ENCODE measurements at places on chromosomes 11 and 22. TPM values are rescaled to one million over a fixed set of nuclear protein-coding genes. Genes with fewer than 3 reads are reported as not detected.

- DNase-seq, result no peak
Observed at GRCh38 chr11:14070896-14071295, 108.4 kb downstream of the SPON1 start.

DNA sequence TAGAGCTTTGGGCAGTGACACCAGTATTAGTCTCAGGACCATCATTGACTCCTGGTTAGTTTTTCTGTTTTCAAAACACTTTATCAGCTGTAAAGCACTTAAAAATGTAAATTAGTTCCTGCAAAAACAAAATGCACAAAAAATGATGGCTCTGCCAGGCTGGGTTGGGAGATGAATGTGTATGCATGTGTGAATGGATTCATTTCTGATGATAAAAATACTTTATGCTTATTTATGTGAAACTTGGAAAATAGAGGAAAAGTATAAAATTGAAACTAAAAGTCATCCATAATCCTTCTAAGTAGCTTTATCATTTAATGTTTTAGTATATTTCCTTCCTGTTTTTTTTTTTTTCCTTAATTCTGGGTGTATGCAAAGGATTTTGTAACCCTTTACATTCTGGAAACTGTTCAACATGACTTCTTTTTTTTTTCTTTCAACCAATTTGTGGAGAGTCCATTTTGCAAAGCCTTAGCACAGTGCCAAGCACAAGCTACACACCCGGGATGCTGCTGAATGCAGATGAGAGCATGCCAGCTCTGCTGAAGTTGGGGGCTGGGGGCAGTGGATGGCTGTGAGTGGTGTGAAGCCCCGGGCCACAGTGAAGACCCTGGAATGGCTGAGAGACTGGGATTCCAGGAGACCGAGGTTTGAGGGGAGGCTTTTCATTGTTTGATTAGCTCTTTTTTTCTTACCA lies 37.6 kb downstream of the PTPRJ start:
- DNase-seq, result no peak

DNA sequence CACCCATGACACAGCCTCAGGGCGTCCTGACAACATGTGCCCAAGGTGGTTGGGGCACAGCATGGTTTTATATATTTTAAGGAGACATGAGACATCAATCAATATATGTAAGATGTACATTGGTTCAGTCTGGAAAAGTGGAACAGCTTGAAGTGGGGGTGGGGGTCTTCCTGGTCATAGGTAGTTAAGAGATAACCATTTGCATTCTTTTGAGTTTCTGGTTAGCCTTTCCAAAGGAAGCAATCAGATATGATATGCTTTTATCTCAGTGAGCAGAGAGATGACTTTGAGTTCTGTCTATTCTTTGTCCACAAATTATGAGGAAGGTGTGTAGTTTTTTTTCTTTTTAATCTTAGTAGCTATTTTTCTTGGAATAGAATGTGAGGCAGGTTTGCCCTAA lies 10.1 kb upstream of the ANAPC15 start:
- no peak for DNase-seq

DNA sequence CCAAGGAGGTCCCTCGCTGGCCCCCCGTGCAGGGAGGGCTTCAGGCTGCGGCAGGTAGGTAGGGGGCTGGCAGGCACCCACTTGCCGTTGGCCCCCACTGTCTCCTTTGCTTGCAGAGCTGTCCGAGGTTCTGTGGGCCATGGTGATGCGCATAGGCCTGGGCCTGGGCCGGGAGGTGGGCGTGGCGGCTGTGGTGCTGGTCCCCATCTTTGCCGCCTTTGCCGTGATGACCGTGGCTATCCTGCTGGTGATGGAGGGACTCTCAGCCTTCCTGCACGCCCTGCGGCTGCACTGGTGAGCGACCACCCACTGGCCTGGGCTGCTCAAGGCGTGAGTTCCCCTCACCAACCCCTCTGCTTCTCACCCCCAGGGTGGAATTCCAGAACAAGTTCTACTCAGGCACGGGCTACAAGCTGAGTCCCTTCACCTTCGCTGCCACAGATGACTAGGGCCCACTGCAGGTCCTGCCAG lies 11.6 kb downstream of the TCIRG1 start:
- DNase-seq, result no peak

GRCh38 chr11:69380451-69380901 lies 86.5 kb downstream of the MYEOV start:
- no peak for DNase-seq

GRCh38 chr22:38850941-38851849 lies 7.4 kb upstream of the NPTXR start:
- no peak for DNase-seq

DNA sequence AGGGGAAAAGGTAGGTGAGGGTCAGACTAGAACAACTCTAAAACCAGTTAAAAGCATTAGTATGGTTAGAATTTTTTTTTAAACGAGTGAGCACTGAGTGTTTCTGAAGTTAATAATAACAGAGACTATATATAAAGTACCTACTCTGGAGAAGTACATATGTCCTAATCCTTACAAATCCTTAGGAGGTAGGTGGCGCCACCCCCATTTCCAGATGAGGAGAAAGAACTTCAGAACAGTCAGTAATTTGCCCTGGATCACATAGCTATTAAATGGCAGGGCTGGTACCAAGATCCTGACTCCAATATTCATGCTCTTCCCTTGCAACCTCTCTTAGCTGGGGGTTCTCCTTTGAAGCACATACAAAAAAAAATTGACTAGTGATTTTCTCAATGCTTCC lies 80.5 kb downstream of the CLPB start:
- DNase-seq, result peak; percentile 43

DNA sequence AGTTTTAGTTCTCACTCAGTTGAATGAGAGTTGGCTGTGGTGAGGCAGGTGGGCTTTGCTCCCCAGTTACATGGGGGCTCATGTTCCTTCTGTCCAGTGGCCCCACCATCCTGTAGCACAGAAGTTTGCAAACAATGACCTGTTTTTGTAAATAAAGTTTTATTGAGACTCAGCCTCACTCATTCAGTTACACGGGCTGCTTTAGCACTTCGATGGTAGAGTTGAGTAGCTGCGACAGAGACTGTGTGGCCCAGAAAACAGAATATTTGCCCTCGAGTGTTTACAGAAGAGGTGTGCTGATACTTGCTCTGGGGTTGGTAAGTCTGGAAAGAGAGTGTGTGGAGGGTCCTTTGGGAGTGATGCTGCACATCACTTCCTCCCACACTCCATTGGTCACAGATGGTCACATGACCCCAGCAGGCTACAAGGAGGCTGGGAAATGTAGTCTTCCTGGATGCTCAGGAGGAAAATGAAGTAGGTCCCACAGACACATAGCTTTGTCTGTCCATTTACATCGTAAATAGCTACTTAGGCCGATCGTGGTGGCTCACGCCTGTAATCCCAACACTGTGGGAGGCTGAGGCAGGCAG lies 34.6 kb downstream of the IFT27 start:
- DNase-seq, result peak; percentile 10

- DNase-seq, result no peak
Observed at GRCh38 chr22:27679176-27679575, 122.4 kb downstream of the MN1 start.

DNA sequence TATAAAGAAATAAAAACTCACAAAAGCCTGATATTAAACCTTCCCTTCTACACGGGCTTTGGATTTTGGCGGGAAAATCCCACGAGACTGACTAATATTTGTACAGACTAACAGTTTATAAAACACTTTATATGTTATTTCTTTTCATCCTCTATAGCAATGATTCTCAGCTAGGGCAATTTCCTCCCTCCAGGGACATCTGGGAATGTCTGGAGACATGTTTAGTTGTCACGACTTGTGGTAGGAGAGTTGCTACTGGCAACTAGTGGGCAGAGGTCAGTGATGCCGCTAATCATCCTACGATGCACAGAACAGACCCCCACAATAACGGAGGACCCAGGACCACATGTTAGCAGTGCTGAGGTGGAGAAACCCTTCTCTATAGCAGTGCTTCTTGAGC lies 304.8 kb upstream of the PITPNB start:
- DNase-seq, result no peak

- peak; percentile 38 for DNase-seq
Observed at GRCh38 chr11:73162196-73162740, 20.1 kb upstream of the FCHSD2 start.

GUCY1A2 gene
- under 0.01 TPM for total RNA-seq

CYTH4 gene
- total RNA-seq, result not detected

KRTAP5-10 gene
- not detected for total RNA-seq

PATE1 gene
- total RNA-seq, result not detected

SLC17A6 gene
- total RNA-seq, result not detected

LARGE2 gene
- total RNA-seq, result not detected

LRRC10B gene
- not detected for total RNA-seq
